ENCODE measurements at places on chromosomes 2 and 18. TPM values are rescaled to one million over a fixed set of nuclear protein-coding genes. Genes with fewer than 3 reads are reported as not detected.

DNA sequence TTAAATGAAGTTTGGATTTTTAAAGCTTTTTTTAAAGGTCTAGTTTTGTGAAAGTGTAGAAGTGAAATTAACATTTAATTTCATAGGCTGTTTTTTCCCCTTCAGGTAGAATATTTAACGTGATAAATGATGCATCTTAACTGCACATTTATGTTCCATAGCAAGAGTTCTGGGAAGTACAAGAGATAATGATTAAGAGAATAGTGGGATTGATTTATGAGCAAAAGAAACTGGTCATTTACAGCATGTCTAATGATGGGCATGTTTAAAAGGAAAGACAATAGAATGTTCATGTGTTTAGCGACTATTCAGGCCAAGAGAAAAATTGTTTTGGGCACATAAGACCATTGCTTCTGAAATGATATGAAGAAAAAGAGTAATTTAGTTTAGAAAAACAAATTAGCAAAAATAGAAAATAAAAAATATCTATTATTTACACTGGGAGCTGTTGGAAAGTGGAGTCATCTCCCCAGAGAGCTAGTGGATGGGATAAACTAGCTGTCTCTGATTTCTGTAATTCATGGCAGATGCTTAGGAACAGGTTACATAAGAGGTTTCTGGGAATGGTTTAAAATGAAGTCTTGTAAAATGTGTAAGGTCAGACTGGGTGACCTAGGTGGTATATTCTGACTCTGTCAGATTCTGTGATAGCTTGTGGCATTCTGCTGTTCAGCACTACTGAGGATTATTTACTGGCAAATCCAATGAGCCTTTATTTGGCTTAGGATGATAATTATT, 60.7 kb downstream of the WDR7 start:
- DNase-seq = no peak

DNA sequence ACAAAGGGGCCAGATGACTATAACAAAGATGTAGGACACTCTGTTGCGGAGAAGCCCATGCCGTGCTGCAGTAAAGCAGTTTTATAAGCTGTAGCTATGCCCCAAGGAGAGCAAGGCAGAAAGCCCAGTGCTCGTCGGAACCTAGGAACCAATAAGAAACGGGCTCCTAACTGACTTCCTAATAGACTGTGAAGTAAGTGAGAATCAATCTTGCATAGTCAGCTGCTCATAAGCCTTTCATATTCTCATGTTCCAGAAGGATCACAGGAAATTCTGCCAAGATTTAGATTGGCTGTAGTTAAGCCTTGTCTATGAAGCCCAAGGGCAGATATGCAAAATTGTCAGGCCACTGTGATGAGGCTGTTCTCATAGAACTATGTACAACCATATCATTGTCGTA, 98.4 kb downstream of the RTTN start:
- no peak for DNase-seq

DNA sequence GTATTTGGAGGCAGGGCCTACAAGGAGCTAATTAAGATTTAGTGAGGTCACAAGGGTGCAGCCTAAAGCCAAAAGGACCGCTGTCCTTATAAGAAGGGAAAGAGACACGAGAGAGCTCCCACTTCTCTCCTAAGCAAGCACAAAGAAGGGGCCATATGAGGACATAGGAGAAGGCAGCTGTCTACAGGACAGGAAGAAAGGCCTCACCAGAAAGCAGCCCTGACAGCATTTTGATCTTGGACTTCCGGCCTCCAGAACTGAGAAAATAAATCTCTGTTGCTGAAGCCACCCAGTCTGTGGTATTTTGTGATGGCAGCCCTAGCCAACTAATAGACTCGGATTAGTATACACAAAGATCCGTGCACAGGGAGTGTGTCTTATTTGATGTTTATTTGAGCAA, 139.7 kb downstream of the B3GNT2 start:
- no peak for DNase-seq

DNA sequence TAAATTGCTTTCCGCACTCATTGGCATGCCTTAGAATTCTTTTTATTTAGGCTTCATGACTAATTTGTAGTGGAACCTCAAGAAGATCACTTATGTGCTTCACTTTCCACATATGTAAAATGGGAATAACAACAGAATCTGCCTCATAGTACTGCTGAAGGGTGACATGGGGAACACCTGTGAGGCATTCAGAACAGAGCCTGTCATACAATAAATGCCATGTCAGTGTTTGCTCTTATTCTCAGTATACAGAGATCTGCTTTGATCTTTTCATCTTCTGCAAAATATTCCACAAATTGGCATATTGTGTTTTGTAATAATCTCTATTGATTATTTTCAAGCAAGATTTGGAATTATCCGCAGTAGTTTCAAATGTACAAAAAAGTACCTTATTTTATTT, 17.4 kb upstream of the CPS1 start:
- DNase-seq = no peak

- DNase-seq = no peak
These were observed 215.4 kb upstream of the NRXN1 start for GRCh38 chr2:51247252-51247805.

DNA sequence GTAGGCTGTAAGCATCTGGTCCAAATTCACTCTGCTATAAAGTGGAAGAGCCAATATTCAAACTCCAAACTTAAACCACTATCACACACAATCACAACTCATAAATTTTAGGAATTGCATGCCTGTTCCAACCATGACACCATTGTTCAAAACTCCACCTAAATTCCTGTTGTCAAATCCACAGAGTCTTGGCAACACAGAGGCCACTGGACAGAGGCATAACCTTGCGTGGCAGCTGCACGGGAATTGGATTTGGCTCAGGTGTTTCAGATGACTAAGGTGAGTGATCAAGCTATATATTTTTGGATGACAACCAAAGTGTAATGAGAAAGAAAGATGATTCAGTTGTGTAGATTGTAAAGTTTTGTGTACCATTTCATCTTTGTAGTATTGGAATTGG, 422.7 kb upstream of the TNP1 start:
- no peak for DNase-seq

DNA sequence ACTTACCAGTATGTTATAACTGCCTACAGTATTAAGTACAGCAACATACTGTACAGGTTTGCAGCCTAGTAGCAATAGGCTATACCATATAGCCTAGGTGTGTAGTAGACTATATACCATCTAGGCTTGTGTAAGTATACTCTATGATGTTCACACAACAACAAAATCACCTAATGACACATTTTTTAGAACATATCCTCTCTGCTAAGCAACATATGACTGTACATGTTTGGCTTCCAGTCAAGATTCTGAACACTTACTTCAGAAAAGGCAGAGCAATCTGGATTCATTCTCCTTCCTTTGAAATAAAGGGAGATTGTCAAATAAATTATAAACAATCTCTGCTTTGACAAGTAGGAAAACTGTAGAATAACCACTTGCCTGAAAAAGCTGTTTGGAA, 81.8 kb downstream of the EXOC6B start:
- no peak for DNase-seq

DNA sequence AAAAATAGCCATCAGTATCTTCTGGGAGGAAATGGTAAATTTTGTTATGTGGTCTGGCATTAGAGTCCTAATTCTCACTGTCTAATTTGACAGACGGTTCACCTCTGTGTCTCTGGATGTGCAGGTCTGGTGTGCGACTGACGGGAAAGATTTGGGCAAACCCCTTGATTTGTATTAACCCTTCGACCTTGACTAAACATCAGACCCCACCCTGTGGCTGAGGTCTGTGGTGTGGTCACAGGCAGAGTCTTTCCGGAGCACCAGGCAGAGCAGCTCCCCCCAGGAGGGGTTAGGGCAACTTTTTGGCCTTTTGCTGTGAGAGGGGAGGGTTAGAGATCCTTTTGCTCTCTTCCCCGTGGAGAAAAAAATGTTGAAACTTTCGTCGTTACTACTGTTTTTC, 6.4 kb downstream of the TWIST2 start:
- DNase-seq = no peak

- DNase-seq = no peak
These were observed 825.4 kb downstream of the DCDC2C start for GRCh38 chr2:4528773-4529172.

- no peak for DNase-seq
These were observed 56.7 kb downstream of the MALT1 start for GRCh38 chr18:58727776-58728500.

DNA sequence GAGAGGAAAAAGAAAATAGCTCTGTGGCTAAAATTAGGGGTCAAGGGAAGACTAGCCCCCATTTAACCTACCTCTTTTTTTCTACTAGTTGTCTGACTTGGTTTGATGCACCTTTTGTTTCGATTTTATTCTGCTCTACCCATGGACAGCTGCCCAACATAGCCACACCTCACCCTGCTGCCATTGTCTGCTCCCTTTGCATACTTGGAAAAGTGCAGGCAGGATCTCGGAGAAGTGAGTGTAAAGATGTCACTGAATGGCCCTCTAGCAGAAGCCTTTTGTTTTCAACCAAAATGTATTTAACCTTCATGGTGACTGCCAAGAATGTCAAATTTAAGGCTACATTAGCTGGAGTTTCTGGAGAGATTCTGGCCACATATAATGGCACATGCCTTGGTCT, 62.9 kb downstream of the SETBP1 start:
- DNase-seq = no peak

DNA sequence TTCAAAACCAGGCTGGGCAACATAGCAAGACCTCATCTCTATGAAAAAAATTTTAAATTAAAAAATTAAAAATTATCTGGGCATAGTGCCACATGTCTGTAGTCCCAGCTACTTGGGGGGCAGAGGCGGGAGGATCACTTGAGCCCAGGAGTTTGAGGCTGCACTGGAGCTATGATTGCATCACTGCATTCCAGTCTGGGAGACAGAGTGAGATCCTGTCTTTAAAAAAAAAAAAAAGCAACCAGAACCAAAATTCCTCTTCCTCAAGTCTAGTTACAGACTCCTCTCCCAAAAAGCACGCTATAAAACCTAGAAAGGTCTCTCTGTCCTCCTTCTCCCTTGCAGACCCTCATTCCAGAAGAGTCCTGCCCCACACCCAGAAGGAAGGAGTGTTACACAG, 23.9 kb downstream of the TNFAIP6 start:
- DNase-seq = no peak

- no peak for DNase-seq
These were observed 61.4 kb downstream of the GREB1L start for GRCh38 chr18:21303445-21303844.

- no peak for DNase-seq
These were observed 245.6 kb upstream of the TCF4 start for GRCh38 chr18:55833543-55833942.

DNA sequence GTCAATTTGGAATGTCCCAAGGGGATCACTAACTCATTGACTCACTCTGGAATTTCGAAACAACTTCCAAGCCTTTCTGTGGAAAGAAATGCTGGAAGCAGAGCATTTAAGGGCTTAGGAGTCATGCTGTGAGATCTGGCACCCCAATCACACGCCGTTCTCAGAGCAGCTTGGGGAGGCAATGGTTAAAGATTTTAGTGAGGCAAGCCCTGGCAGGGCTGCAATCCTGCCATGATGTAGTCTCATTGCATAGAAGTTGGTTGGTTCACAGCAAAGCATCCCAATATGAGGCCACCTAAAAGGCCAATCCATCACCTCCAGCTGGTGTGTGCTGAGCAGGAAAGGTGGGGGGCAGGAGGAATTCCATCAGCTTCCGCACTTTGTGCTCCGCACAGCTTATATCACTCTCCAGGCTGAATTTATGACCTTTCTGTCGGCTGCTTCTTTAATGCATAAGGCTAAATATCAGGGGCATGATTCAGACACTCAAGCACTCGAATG, 1043.9 kb upstream of the POU3F3 start:
- no peak for DNase-seq

GRCh38 chr2:73215254-73215653, 1.2 kb downstream of the SMYD5 start:
- no peak for DNase-seq

DNA sequence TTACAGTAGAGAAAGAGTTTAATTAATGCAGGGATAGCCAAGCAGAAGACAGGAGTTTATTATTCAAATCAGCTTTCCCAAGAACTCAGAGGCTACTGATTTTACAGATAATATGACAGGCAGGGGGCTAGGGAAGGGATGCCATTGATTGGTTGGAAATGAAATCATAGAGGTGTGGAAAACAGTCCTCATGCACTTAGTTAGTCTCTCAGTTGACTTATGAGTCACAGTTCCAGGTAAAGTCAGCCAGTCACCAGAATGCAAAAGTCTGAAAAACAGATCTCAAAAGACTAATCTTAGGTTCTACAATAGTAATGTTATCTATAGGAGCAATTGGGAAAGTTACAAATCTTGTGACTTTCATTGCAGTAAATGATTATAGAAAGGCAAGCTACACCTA, 676.4 kb upstream of the CHAC2 start:
- no peak for DNase-seq

DNA sequence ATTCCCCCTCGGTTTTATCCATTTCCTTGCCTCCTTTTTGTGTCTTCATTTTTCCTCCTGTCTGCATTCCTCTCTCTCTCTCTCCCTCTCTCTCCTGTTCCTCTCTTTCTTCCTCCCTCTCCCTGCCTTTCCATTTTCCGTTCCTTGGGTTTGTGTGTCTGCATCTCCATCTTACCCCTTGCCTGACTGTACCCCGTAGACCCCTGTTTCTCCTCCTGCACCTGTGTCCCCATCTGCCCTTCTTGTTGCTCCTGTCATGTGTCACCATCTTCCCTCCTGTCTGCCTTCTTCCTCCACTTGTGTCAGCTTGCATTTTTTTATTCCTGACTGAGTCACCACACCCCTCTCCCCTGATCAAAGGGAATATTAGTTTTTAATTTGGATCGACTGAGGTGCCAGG, 1.8 kb downstream of the CDK5R2 start:
- DNase-seq = no peak

GRCh38 chr2:10350761-10351160, 48.1 kb downstream of the HPCAL1 start:
- DNase-seq = no peak

DNA sequence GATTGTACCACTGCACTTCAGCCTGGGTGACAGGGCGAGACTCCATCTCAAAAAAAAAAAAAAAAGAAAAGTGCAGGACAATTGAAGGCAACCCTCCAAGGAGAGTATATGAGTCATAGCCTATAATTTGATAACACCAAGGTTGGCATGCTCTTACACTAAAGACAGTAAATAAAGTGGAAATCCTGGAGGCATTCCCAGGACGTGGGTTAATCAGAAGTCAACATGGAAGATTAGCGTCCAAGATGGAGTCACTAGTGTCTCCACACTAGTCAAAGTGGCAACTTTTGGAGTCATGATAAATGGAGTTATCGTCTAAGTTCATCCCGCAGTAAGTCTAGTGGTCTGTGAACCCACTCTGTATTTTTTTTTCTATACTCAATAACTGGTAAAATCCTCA, 21.2 kb upstream of the UGGT1 start:
- no peak for DNase-seq

Gene VWA3B
- 0.31 TPM for total RNA-seq

Gene TMEM37
- total RNA-seq = not detected

Gene ANKRD62
- total RNA-seq = 0.16 TPM

Gene ZEB2
- total RNA-seq = 430 TPM

Gene GYPC
- total RNA-seq = 17.0 TPM

Gene CPO
- not detected for total RNA-seq

Data from occipital lobe (tissue), 3 donors.